Stimulated activated CD8-positive, alpha-beta memory T cell treated with anti-CD3 and anti-CD28 coated beads, Interleukin-4, amount 100 ng/mL, for 1 hour (primary cell): ENCODE measurements at places on chromosomes 5 and 9.
A peak's percentile ranks its signal among the peaks of the same experiment; 100 is the strongest.

GRCh38 chr5:139805545-139805944, 9.9 kb downstream of the PSD2 start:
- no peak for DNase-seq

DNA sequence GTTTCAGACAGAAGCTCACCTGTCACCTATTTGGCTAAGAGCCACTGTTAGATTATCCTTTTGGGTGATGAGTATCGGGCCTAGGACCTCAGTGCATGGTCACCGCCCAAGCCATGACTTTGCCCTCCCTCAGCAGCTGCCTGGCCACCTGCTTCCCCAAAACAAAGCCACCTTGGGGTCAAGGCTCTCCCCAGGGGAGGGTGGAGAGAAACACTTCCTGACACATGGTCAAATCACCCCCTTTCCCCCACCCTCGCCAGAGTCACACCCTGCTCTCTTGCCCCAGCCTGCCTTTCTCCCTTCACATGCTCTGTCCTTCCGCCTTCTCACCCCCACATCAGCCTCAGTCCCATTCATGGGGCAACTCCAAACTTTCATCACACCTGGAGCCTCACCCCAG, 1.7 kb upstream of the HBEGF start:
- DNase-seq = no peak

DNA sequence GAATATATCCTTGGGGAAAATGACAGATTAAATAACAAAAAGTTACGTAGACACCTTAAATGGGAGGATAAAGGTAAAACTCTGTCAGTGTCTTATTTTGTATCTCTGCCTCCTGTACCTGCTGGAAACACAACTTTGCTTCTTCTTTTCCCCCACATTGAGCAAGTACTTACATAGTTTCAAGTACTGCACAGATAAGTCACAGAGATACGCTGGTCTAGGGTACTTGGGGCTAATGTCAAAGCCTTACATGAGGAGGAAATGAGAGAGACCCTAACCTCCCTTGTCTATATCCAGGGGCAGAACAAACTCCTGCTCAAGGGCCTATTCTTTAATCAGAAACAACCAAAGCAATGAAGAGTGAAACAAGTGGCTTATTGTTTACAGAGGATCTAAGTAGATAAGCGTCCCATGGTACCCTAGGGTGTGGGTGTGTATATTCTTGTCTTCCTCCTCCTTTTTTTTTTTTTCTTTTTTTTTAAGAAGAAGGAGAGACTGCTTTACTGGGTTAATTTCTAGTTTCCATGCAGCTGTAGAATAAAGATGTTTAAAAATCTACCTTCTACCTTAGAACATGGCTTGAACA, 43.1 kb downstream of the ELL2 start:
- no peak for DNase-seq

- DNase-seq = peak; percentile 51
Measured at GRCh38 chr5:1594357-1595106, 70.8 kb upstream of the LPCAT1 start.

DNA sequence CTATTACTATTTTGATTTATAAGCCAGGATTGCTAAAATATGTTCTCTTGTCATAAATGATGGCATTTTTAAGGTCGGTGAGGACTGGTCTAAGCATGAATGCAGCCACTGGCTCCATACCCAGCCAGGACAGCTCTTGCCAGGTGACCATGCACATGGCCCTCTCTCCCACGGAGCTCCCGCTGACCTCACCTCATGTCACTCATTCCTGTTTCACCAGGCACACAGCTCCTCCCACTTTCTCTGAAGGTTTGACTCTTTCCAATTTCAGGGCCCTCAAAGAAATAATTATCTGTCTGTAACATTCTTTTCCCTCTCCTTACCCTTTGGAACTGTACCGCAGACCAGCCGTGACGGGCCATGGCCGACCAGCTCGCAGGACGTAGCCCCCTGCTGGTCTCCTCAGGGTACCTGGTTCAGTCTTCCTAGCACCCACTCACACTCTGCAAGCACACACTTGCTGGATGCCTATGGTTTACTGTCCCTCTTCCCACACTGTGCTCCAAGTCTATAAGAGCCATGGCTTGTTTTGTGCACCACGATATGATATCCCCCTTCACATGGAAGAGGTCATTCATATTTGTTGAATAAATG, 72.5 kb downstream of the LIFR start:
- no peak for DNase-seq

- DNase-seq = no peak
Measured at GRCh38 chr9:127981559-127982121, 851 bp upstream of the EEIG1 start.
